ENCODE measurements at places on chromosomes 7 and 10.

DNA sequence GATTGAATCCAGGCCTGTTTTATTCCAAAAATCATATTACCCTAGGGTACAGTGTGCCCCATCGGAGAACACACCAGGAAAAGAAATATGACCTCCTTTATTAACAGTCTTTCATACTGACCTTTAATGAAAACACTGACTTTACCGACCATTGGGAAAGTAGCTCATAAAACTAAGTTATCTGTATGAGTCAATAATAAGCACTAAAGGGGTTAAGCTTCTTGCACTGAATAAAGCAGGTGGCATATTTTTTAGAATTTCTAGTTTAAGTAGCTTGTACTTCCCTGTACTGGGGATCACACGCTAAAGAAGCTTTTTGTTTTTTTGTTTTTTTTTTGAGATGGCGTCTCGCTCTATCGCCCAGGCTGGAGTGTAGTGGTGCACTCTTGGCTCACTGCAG is 199.8 kb downstream of the FAM107B start:
- no peak for DNase-seq

GRCh38 chr10:20901110-20901509 is 4.0 kb upstream of the NEBL start:
- DNase-seq = no peak

DNA sequence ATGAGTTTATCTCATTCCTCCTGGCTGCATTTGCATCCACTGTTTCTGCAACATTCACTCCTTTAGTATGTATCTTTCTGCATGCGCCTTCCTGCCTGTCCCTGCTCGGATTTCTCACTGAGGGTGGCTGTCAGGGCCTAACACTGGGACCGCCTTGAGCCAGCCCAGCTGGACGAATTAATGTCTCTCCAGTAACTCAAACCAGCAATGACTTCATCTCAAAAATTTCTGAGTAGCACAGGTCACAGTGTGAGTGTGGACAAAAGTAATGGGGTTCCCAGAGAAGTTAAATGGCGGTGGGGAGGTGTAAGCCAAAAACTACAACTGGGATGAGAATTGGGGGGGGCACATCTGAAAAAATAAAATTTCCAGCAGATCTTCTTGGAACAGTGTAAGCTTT is 444.0 kb upstream of the MGMT start:
- DNase-seq = no peak

DNA sequence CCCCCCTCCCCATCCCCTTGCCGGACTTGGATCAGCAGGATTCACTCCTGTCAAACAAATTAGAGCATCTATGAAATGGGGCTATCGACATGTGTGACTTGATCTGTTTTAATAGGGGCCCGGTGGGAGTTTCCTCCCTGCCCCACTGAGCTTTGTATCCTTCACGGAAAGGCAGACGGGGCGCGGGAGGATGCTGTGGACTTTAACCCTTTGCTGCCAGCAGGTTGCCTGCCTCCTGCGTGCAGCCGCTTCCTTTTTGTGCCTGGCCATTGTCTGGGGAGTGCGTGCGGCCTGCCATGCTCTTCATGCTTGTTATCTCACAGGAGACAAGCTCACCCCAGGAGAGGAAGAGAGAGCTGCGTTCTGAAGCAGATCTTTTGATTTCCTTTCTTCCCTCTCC is 512.8 kb upstream of the GALNT17 start:
- no peak for DNase-seq

DNA sequence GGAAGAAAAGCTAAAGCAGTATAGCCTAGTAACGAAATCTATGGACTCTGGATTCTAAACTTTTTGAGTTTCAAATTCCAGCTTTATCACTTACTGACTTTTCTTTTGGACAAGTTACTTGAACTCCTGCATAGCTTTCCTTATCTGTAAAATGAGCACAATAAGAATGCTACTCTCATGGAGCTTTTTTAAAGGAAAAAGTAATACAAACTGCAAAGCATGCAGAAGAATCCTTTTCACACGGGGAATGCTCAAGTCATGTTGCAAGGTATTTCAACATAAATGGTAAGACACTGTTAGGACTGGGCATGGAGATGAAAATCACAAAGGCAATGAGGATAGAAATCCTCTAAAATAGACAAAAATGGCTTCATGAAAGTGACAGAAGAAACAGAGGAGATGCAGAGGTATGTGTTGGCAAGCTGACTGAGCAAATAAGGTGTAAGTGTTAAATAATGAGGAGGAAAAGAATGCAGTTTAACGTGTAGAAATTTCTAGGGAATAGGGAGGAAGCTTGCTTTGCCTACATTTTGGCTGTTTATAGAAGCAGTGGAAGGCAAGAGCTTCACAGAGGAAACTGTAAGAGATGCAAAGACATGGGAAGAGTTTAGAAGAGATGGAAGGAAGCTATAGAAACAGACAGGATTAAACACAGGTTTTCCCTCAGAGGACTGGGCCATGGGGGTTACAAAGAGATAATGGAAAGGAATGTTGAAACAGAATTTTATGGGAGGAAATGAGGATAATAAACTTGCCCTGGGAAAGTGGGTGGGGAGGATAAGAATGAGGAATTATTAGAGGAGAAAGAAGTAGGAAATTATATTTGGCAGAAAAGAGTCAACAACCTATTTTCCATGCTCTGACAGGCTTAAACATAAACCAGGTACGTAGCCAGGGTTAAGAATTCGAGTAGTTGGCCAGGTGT is 28.8 kb upstream of the SNX13 start:
- DNase-seq = no peak

Data from NCI-H1436 treated with DMSO at 0.1 percent for 48 hours (cell line).